D341Med (cell line): ENCODE measurements at places on chromosomes 5 and 9.
A peak's percentile ranks its signal among the peaks of the same experiment; 100 is the strongest.

DNA sequence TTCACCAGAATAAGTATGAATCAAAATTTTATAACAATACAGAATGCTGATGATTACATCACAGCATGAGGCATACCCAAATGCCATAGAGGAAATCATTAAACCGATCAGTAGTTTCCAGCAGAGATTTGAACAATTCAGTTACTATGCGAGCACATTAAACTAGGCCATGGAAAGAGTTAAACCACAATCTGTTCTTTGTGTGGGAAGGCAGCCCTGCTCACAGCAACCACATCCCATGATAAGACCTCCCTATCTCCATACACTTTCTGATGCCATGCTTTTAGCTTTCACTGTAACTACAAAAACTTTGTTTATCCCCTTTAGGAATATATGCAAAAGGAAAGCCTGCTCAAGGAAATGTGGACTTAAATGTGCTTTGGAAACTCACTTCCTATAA, 4.5 kb downstream of the NFIB start:
- no peak for DNase-seq

GRCh38 chr9:15373881-15374280, 48.8 kb upstream of the SNAPC3 start:
- no peak for DNase-seq

DNA sequence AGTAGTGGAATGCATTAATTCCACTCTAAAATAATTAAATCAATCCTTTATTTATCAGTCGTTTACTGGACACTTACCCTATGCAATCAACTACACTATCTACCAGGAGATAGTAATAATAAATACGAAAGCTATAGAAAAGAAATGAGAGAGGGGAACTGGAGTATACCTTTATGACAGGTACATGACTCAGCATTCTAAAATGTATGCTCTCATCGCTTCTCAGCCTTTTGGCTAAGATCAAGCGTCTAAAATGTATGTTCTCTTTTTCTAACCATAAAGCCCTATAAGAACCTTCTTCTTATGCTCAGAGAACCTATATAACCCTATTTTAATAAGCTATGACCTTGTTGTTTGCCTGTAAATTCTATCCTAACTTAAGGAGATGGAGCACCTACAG, 753.9 kb upstream of the DMAC1 start:
- DNase-seq: no peak

- no peak for DNase-seq
Observed at GRCh38 chr9:14525856-14526255, 167.4 kb downstream of the ZDHHC21 start.

- no peak for DNase-seq
Observed at GRCh38 chr5:152855441-152855840, 450.4 kb upstream of the NMUR2 start.

DNA sequence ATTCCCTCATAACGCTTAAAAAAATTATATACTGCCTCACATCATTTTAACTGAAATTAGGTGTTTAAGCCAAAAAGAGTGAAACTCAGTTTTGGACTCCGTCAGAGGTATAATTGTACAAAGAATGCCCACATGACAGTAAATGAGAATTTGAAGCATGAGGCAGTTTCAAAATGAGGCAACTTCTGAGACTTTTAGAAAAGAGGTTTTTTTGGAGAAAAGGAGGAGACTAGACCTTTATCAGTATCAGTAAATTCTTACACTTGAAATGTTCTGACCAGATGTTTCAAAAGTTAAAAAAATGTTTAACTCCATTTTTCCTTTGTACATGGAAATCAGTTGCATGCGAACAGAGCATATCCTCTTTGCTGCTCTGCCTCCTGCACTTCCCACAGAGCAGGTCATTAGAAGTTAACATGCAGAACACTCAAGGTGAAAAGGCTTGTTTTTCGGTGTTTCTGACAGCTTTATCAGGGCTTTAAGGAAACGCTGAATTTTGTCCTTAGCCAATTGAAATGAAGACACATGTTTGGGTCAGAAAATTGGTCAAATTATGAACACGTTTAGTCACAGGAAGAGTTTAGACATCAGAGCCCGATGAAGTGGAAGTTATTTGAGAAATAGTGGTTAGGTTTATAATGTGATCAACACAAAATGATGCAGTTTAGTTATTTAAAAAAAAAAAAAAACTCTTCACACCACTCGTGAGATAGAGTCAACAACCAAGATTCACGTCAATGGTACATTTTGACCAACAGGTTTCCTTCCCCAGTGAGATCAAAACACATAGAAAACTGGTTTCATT, 59.5 kb downstream of the PIK3R1 start:
- DNase-seq: no peak

GRCh38 chr5:147522435-147522834, 12.6 kb upstream of the DPYSL3 start:
- peak; percentile 48 for DNase-seq

DNA sequence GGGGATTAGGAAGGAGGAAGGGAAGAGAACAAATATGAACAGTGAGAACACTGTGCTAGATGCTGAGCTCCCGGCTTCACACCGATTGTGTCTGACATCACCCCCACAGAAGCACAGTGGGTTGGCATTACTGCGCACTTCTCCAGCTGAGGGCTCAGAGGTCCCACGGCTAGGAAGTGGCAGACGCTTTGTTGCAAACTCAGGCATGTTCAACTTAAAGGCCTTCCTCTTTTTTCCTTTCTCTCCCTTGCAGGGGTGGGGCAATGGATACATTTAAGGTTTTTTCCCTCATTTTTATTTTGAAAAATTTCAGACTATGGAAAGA, 15.5 kb upstream of the SHB start:
- DNase-seq: no peak

DNA sequence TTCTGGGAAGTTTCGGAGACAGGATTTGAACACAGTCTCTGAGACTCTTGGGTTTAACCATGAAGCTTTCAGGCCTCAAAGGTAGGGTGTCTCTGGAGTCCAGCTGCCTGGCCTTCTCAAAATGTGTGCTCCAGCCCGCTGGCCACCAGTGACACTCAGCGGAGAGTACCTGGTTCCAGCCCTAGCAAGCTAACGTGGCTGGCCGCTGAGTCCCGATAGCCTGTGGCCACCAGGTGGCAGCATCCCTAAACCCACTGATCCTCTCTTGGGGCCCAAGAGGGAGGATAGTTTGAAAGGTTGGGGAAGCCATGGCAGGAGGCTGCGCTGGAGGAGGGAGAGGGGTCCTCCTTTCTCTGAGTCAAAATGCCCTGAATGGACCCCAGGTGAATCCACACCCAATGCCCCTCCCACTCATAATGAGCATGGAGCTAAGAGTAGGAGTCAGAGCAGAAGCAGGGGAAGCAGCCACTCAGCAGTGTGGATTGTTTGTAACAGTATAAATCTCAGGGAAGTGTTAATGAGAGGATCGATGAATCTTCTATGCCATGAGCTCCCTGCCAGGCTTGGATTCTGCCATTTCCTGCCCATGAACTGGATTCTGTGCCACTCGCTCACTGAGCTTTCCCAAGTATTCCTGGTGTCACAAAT, 5.4 kb upstream of the TIFAB start:
- DNase-seq: peak; percentile 84

GRCh38 chr9:1236061-1236460, 185.9 kb downstream of the DMRT2 start:
- no peak for DNase-seq

GRCh38 chr9:13627071-13627470, 347.6 kb upstream of the MPDZ start:
- no peak for DNase-seq

GRCh38 chr5:92460505-92460904, 1077.4 kb upstream of the ARRDC3 start:
- DNase-seq: no peak

GRCh38 chr5:34707451-34708107, 51.5 kb downstream of the RAI14 start:
- no peak for DNase-seq

GRCh38 chr9:23590276-23591000, 235.6 kb downstream of the ELAVL2 start:
- no peak for DNase-seq

- DNase-seq: no peak
Observed at GRCh38 chr9:69179037-69179436, 5.0 kb downstream of the TJP2 start.

GRCh38 chr5:106906199-106906598, 764.5 kb downstream of the EFNA5 start:
- DNase-seq: peak; percentile 27

- no peak for DNase-seq
Observed at GRCh38 chr5:116176121-116176520, 91.3 kb downstream of the COMMD10 start.

DNA sequence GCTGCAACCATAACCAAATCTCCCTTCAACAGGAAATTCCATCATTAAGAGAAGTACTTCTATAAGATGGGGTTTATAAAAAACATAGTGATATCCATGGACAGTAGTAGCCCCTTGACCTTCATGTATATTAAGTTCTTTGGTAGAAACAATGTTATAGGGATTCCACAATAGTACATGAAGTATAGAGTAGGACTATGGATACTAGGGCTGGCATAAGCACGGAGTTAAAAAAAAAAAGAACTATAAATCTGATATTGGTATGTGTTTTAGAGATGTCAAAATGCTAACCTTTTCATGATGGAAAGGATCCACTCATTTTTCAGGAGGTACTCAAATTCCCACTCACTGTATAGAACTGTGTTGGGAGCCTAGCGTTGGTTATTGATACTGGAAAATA, 337.6 kb downstream of the FGF10 start:
- no peak for DNase-seq

- DNase-seq: peak; percentile 69
Observed at GRCh38 chr9:100437860-100438805, 11.2 kb downstream of the MSANTD3 start.

GRCh38 chr9:35499701-35500030, 9.8 kb downstream of the RUSC2 start:
- DNase-seq: no peak

DNA sequence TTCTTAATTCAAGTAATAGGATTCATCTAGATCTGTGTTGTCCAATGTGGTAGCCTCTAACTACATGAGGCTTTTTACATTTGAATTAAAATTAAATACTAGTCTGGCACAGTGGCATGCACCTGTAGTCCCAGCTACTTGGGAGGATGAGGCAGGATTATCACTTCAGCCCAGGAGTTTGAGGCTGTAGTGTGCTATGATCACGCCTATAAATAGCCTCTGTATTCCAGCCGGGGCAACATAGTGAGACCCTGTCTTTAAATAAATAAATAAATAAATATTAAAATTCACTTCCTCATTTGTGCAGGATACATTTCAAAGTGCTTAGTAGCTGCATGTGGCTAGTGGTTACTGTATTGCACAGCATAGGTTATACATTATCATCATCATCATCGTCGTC, 91.8 kb downstream of the UBE2R2 start:
- no peak for DNase-seq

DNA sequence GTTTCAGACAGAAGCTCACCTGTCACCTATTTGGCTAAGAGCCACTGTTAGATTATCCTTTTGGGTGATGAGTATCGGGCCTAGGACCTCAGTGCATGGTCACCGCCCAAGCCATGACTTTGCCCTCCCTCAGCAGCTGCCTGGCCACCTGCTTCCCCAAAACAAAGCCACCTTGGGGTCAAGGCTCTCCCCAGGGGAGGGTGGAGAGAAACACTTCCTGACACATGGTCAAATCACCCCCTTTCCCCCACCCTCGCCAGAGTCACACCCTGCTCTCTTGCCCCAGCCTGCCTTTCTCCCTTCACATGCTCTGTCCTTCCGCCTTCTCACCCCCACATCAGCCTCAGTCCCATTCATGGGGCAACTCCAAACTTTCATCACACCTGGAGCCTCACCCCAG, 1.7 kb upstream of the HBEGF start:
- DNase-seq: no peak

- DNase-seq: no peak
Observed at GRCh38 chr9:2479056-2479565, 142.5 kb upstream of the VLDLR start.

- DNase-seq: no peak
Observed at GRCh38 chr9:137381501-137382443, 41.2 kb downstream of the EXD3 start.

DNA sequence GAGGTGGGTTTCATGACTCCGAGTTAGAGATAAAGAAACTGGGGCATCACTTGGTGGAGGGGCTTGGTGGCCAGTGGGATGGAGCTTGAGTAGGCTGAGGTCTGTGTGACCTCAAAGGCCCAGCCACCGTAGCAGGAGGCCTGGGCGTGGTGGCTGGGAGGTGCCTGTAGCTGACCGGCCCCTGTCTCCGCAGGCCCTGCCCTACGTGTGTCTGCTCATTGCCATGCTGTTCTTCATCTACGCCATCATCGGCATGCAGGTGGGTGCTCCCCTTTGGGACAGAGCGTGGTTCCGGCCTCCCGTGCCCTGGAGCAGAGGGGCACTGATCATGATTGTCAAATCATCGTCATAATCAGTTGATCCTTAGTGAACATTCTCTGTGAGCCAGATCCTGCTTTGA, 196.2 kb downstream of the CACNA1B start:
- peak; percentile 37 for DNase-seq

GRCh38 chr5:147437161-147437596, 72.7 kb downstream of the DPYSL3 start:
- DNase-seq: no peak

DNA sequence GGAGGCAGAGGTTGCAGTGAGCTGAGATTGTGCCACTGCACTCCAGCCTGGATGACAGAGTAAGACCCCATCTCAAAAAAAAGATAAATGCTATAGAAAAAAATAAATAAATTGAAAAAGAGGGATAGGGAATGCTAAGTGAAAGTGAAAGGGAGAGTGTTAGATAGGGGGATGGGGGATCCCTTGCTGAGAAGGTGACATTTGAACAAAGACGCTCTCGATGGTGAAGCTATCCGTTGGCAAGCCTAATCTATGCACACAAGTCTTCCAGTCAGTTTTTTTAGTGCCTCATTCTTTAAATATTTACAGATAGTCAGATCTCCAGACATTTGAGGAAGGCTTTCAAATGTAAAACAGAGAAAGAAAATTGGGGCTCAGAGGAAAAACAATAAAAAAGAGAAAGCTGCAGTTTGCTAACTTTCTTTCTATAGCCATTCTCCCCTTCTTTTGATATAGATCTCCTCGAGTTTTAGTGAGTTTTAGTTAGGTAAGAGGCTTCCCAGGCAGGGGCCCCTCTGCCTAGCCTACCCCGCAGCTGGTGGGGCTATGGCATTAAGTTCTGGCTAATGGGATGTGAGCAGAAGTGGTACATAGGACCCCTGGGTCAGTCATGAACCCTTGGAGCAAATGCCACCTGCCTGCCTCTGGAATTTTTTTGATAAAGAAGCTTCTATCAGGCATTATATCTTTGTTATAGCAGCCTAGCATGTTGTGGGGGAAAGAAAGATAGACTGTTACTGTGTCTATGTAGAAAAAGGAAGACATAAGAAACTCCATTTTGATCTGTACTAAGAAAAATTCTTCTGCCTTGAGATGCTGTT, 12.0 kb downstream of the GLRX start:
- DNase-seq: no peak

GRCh38 chr9:70079417-70080037, 35.9 kb downstream of the MAMDC2 start:
- DNase-seq: no peak
